ENCODE measurements at places on chromosomes 12 and 14.

DNA sequence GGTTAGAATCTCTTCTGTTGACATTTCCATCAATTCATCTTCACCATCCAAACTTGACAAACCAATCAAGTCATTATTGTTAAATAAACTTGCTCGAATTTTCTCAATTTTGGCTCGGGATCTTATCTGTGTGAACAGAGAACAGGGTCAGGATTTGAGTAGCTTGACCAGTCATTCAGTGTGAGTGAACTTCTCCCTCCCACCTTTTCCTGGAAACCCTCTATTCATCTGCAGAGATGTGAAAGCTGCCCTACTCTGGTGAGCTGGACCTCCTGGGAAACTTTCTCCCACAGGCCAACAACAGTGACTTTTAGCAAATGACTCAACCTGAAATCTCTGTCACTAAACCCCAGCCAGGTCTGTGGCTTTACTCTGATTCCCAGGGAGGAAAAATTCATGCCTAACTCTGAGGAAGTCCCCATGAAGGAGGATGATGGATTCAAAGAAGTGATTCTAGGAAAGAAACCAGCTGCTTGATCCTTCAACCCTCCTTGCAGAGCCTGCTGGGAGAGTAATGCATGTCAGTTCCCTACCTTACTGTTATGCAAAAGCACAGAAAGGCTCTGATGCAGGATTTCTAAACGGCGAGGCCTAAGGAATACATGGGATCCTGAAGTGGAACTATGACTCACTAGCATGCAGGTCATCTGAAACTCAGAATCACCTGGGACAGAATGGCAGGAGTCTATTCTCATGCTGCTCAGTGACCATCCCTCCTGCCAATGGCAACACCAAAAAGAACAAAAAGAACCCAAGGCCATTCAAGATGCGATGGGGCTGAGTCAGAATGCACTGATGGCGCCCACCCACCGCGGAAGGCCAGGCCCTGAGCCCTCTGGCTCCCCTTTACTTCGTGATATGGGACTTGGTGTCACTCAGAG lies 58.0 kb downstream of the TRAFD1 start:
- no peak for DNase-seq

DNA sequence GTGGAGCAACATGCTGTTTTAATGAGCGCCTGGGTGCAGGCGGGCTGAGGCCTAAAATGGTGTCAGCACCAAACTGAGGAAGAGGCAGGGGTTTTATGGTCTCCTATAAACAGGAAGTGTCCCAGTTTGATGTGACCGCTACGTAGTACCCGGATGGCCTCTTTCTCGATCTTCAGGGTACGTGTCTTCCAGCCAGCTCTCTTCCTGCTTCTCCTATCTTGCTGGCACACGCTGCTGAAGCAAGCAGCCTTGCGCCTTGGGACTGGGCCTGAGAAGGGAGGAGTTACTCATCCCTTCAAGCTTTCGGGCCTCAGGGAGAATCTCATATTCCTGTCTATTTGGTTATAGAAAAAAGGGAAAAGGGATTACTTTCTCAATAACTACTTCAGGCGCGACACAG lies 28.2 kb upstream of the RNASE1 start:
- DNase-seq: no peak

- DNase-seq: no peak
Measured at GRCh38 chr14:73091044-73091443, 32.7 kb downstream of the RBM25 start.

DNA sequence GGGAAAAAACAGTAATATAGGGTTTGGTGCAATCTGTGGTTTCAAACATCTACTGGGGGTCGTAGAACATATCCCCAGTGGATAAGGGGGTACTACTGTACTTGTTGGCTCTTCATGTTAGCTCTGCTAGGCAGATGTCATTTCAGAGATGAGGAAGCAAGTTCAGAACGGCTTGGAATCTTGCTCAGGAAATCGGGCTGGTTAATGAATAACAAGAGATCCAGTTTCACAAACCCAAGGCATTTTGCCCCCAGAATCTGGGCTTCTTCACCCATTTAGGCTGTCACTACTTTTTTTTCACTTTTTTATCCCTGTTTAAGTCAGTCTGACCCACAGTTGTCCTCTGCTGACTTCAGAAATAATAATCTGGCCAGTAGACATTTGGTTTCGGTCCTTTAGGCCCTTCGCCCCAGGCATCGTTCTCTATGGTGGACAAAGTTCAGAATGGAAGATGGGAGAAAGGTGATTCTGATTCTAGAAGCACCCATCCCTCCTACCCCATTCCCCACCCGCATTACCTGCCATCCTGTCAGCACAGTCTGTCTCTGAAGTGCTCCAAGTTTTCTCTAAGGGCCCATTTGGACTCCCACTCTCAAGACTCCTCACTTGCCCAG lies 4.5 kb downstream of the SUOX start:
- DNase-seq: no peak

DNA sequence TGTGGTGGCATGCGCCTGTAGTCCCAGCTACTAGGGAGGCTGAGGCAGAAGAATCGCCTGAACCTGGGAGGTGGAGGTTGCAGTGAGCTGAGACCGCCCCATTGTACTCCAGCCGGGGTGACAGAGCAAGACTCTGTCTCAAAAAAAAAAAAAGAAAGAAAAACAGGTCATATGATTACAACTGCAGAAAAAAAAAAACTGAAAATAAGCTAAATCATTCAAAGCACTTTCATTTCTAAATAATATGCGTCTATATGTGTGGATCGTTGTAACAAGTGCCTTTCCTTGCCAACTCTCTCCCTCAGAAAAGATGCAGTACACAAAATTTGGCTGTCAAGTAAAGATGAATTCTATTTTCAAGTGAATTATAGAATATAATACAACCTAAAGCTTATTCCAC lies 42.4 kb downstream of the ATXN2 start:
- DNase-seq: no peak

- peak; percentile 52 for DNase-seq
Measured at GRCh38 chr12:22282283-22282682, 52.2 kb downstream of the ST8SIA1 start.

GRCh38 chr12:20342111-20342510 lies 26.2 kb upstream of the PDE3A start:
- no peak for DNase-seq

GRCh38 chr12:119202544-119202943 lies 23.8 kb downstream of the HSPB8 start:
- DNase-seq: no peak

- no peak for DNase-seq
Measured at GRCh38 chr12:87155621-87156020, 873.6 kb downstream of the C12orf50 start.

DNA sequence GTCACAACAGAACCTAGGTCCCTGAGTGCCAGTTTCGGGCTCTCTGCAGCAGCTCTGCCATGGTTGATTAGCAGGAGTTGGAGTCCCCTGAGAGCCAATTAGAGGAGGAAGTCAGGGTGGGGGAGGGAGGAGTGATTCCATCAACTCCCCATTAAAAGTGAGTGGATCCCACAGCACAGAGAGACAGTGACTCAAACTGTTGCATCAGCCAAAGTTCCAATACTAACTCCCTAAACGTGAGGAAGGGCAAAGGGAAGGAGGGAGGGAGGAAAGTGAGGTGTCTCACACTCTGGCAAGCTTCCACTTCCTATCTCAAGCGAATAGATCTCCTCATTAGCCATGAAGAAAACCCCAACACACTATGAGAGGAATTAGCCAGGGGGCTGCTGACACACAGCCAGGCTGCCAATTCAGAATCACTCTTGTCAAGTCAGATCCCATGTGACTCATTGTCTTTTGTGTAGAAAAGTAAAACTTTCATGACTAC lies 23.6 kb downstream of the OR11H4 start:
- DNase-seq: no peak

DNA sequence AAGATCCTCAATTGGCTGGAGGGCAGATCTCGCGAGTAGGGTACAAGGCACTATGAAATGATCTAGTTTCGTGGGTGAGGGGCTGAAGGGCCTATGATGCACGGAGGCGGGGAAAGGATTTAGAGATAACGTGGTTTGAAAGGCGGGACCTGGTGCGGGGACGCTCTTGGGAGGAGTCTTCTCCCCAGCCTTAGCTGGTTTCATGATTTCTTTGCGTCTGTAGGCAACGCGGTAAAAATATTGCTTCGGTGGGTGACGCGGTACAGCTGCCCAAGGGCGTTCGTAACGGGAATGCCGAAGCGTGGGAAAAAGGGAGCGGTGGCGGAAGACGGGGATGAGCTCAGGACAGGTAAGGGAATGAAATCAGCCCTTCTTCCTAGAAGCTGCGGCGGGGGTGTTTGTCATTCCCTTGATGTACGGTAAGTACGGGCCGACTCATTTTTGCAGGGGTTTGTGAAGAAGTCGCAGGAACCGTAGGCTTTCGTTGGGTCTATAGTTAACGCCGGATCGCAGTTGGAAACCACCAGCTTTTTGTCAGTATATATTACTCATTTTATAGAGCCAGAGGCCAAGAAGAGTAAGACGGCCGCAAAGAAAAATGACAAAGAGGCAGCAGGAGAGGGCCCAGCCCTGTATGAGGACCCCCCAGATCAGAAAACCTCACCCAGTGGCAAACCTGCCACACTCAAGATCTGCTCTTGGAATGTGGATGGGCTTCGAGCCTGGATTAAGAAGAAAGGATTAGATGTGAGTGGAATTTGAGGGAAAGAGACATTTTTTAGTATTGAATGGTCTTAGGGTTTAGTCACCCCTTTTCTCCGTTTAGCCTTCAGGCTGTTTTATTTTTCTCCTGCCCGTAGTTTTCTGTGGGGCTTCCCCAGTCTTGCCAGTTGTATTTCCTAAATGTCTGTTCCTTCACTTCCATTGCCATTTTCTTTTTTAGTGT lies 602 bp downstream of the APEX1 start:
- DNase-seq: peak; percentile 80

Measured in retinal pigment epithelial cell (primary cell).